Lower leg skin (tissue), 4 donors: ENCODE measurements at places on chromosomes 2 and 18. TPM values are rescaled to one million over a fixed set of nuclear protein-coding genes. Genes with fewer than 3 reads are reported as not detected.

GRCh38 chr18:11310476-11311086, 161.2 kb upstream of the PIEZO2 start:
- no peak for DNase-seq

GRCh38 chr2:121239969-121240368, 45.0 kb downstream of the TFCP2L1 start:
- DNase-seq, result no peak

GRCh38 chr2:238906936-238907716, 59.2 kb downstream of the TWIST2 start:
- peak; percentile 85 for DNase-seq

DNA sequence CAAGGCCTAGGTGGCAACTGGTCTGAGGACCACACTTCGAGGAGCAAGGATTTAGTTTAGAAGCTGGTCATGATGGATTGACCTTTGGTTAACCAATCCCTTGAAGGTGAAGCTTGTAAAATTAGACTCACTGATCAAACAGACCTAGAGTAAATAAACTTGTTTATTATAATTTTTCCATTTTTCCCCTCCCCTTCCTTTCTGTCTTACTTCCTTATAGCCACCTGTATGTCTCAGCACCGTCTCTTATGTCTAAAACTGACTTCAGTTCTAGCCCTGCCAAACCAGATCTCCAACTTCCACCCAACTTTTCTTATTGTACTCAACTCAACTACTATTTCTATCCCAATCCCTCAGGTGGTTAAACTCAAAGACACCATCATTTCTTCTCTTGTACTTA, 92.8 kb upstream of the THOC1 start:
- DNase-seq, result no peak

DNA sequence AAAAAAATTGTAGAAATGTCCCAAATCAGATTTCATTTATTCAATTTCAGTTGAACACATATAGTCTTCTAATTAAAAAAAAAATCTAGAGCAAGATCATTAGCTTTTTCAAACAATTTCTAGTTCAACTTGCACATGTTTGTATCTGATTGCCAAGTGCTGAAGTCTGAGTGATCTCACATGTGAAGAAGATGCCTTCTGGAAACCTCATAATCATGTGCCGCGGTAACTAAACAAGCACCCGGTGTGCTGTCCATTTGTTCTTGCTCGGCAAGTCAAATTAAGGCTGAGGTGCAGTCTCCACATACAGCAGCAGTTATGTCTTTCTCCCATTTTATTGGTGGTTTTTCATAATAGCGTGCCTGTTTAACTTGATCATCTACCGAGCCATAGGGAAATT, 18.7 kb downstream of the CABLES1 start:
- no peak for DNase-seq

GRCh38 chr2:240326246-240326645, 109.2 kb upstream of the GPC1 start:
- DNase-seq, result no peak

Gene CYP26B1
- 89.4 TPM for total RNA-seq

Gene OTOS
- total RNA-seq, result not detected
